Activated naive CD4-positive, alpha-beta T cell treated with anti-CD3 and anti-CD28 coated beads, Interleukin-2, amount 10 ng/mL, durations not matched to agents 7 days and 5 days (primary cell): ENCODE measurements at places on chromosomes 5 and 9.

- no peak for DNase-seq
Measured at GRCh38 chr9:12699529-12699928, 6.3 kb downstream of the TYRP1 start.

- no peak for DNase-seq
Measured at GRCh38 chr9:114725930-114726329, 43.9 kb upstream of the TEX48 start.

GRCh38 chr5:133323494-133324457 is 272.0 kb downstream of the HSPA4 start:
- no peak for DNase-seq

- DNase-seq, result no peak
Measured at GRCh38 chr9:113803811-113804589, 72.1 kb upstream of the ZNF618 start.

DNA sequence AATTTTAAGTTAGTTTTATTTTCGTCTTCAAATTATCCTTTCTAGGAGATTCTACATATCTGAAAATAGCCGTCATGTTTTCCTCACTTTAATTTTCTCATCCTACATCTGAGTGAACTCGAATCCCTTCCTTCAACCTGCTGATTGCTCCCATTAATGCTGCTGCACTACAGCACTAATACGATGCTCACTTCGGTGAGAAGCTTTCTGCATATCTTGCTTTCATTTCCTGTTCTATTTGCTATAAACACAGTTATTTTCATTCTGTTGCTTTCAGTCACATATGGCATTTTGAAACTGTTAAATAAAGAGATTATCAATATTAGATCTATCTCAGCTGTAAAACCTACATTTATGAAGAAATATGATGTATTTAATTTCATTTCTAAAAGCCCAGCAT is 749.2 kb downstream of the EFNA5 start:
- no peak for DNase-seq

- DNase-seq, result no peak
Measured at GRCh38 chr5:142170254-142170953, 61.8 kb downstream of the NDFIP1 start.

- no peak for DNase-seq
Measured at GRCh38 chr9:123975871-123976270, 35.7 kb upstream of the LHX2 start.
